ENCODE measurements at places on chromosomes 16 and 17.

DNA sequence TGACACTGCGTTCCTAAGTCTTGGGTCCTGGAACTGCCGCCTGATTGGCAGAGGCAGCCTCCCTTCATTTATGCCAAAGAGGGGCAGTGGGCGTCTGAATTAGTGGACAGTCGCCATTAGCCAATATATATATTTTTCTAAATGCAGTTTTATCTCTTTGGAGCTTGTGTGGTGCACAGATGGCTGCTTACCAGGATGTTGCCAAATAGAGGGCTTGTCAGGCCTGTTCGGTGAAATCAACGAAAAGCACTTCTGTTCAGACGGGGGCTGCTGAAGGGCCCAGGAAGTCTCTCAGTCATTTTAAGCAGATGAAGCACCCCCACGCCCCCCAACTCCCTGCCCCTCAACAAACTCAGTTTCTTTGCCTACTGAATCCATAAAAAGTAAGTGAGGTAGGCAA is 66.0 kb downstream of the RAP1GAP2 start:
- no peak for DNase-seq

DNA sequence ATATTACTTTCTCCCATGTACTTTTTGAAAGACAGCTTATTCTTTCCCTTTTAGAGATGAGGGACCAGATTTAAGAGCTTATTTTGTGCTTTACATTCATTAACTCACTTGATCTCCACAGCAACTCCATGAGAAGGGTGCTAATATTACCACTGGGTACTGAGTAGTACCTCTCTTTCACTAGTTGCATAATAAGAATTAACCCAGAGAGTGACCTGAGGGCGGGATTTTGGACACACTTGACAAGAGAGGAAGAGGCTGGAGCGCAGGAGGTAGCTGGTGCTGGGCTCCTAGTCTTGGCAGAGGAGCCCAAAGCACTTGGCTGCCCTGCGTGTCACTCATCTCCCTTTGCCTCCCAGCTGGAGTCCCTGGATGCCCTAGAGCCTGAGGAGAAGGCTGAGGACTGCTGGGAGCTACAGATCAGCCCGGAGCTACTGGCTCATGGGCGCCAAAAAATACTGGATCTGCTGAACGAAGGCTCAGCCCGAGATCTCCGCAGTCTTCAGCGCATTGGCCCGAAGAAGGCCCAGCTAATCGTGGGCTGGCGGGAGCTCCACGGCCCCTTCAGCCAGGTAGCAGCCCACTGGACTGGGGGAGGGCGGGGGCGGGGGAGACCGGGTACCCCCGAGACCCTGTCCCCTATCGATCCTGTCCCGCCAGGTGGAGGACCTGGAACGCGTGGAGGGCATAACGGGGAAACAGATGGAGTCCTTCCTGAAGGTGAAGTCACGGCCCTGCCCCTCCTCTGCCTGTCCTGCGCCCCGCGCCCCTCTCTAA is 1.7 kb upstream of the MAZ start:
- peak; percentile 43 for DNase-seq

DNA sequence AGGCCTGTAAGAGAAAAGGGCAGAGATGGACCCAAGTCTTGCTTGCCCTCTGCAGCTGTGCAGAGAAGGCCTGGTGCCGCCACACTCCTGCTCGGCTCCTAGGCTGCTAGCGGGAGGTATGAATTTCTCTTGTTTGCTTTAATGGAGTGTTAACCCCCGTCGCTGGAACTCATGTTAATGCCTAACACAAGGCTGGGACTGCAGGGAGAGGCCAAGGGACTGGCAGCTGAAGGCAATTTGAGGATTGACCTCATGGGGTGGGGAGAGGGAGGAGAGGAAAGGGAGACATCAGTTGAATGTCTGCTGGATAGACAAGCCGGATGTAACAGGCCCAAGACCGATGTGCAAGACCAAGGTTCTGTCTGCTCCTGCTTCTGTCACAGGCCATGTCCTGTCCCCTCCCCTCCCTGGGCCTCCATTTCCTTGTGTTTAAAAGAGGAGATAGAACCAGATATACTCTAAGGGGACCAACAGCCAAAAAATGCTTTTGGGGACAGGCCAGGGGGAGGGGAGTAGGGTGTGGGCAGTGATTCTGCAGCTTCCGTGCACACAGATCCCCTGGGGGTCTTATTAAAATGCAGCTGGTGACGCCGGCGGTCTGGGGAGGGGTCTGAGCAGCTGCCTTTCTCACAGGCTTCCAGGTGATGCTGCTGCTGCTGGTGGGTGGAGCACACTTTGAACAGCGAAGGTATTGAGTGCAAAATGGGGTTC is 46.7 kb upstream of the TBX2 start:
- DNase-seq: no peak

GRCh38 chr16:58451945-58452401 is 48.0 kb upstream of the NDRG4 start:
- DNase-seq: no peak

DNA sequence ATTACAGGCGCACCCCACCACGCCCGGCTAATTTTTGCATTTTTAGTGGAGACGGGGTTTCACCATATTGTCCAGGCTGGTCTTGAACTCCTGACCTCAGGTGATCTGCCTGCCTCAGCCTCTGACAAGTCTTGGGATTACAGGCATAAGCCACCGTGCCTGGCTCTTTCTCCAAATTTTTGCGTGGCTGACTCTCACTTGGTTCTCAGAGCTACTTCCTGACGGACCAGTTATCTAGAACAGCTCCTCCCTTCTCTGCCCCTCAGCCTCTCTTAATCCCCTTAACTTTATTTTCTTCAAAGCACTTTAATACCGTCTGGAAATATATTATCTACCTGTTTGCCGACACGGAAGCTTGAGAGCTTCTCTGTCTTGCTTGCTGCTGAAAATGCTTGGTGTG is 4.2 kb downstream of the YPEL2 start:
- no peak for DNase-seq

GRCh38 chr16:6482696-6483468 is 849.8 kb upstream of the RBFOX1 start:
- DNase-seq: no peak

DNA sequence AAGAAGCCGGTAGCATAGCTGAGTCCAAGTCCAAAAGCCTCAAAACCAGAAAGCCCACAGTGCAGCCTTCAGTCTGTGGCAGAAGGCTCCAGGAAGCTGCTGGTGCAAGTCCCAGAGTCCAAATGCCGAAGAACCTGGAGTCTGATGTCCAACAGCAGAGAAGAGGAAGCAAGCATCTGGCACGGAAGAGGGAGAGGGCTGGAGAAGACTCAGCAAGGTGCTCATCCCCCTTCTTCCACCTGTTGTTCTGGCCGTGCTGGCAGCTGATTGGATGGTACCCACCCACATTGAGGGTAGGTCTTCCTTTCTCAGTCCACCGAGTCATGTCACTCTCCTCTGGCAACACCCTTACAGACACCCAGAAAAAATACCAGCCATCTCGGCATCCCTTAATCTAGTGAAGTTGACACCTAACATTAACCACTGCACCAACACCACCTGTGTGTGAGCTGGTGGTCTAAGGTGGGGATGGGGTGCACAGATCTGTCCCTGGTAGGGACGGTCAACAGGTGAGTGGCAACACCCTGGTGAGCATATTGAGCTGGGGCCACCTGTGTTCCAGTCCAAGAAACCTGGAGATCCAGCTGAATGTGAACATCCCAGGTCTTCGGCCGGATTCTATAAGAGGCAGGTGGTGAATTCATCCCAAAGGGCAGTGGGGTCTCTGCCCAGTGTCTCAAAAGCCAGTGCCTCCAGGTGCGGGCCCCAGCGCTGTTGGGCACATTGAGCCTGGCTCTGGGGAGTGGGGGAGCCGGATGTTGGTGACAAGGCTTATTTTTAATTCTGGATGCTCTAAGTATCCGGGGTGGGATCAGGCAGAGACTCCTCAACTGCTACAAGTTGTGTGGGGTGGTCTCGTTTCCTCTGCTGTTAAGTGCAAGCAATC is 9.8 kb downstream of the MIEF2 start:
- DNase-seq: no peak

- no peak for DNase-seq
Measured at GRCh38 chr17:2144701-2145100, 89.8 kb downstream of the HIC1 start.

DNA sequence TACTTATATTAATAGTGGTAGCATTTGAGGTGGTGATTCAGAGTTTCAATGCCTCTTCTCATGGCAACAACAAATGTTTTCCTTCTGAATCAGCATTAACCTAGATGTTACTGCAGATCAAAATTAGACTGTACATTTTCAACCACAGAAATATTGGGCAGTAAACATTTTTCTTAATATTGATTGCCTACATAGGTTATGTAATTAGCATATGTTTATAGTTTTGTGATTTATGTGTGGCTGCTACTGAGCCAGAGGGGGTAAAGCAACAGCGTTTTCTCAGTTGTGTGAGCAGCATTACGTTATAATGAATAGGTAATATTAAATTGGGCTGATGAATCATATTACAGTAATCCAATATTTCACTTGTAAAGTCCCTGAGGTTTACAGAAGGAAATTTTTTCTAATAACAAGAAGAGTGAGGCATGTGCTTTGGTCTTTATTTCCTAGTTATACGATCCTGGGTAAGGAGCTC is 18.8 kb upstream of the BMERB1 start:
- no peak for DNase-seq

DNA sequence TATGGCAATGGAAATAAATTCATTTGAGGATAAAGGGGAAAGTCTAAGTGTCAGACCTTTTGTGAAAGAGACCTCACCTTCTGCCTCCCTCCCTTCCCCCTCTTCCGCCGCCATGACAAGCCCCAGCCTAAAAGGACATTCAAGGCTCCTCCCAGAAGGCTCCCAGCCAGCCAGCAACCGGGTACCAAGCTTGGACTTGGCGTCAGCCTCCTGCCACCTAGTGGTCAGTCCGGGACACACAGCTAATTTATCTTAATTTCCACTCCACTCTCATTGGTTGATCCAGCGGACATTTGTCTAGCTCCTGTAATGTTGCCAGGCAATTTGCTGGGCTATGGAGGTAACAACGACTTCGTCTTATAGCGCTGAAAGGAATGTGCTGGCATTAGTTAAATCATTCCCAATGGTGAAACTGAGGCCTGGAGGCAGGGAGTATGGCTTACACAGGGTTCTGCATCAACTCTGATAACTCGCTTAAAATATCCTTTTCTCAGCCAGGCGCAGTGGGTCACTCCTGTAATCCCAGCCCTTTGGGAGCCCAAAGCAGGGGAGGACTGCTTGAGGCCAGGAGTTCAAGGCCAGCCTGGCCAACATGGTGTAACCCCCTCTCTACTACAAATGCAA is 19.3 kb upstream of the CLEC3A start:
- peak; percentile 85 for DNase-seq

DNA sequence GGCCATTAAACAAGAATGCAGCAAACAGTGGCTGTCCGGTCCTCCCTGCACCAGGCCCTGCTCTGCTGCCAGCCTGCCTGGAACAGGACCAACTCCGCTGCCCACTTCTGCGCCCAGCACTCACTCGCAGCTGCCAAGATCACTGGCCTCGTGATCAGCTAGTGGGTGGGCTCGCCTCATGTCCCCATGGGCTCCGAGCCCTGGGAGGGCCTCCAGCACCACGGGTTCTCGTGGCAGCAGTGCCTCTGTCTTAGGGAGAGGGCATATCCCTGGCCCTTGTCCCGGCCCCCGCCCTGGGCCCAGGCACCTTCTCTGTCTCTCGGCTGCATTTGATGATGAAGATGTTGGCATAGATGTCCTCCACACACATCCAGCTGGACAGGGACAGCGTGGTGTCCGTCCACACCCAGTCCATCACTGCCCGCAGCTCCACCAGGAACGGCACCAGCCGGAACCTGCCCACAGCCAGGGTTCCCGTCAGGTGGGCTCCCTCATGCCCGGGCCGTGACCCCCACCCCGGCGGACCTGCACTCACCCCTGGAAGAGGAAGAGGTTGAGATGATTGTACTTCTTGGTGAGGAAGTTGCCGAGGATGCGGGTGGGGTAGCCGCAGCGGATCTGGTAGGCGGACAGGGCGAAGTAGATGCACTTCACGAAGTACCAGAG is 13.1 kb downstream of the CTU2 start:
- no peak for DNase-seq

DNA sequence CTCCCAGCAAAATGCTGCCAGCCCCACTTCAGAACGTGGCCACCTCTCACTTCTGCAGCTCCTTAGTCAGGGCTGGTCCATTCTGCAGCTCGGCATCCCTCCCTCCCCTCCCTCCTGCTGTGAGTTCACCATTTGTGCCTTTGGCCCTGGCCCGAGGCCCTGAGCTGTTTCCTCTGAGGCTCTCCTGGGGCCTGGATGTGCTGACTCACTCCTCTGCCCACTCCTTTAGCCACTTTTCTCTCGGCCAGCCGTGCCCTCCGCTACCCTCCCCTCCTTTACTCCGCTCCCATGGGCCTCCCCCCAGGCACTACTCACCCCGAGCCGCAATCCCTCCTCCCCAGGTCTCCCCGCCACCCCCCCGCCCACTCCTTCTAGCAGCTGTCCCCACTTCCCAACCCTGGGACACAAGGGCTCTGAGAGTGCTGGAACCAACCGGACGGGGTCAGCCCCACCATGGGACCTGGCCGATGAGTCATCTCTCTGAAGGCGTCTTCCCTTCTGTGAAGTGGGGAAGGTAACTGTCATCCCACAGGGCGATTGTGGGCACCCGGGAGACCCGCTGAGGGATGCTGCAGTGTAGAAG is 11.5 kb downstream of the KCNG4 start:
- peak; percentile 94 for DNase-seq

GRCh38 chr17:8631554-8631877 is 991 bp upstream of the MYH10 start:
- DNase-seq: no peak

DNA sequence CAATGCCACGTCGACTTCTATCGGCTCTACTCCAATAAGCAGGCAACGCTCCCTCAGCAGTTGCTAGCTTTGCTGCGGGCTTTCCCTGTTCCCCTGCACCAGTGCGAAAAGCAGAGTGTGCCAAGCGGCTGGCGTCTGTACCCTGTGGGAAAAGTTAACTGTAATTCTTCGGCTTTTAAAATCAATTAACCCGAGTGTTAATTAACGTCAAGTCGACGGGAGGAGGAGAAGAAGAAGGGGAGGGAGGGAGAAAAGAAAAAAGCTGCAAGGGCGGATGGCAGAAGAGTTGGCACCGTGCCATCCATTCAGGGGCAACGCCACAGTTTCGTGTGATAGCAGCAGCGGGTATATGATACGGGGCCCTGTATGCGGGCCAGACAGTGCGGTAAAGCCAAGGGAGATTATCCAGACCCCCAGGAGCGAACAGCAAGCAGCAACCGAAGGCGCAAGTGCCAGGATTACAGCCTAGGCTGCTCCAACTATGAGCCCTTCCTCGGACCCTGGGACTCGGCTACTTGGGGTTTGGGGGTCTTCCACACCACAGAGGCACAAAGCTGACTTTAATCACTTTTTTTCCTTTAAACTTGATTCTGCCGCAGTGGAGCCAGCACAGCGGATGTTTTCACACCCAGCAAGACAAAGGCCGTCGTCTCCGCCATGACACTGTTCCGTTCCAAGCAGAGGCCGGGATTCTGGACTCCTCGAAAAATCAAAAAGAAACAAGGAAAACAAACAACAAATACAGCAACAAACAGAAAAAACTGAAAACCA is 253.8 kb upstream of the PMFBP1 start:
- DNase-seq: no peak

DNA sequence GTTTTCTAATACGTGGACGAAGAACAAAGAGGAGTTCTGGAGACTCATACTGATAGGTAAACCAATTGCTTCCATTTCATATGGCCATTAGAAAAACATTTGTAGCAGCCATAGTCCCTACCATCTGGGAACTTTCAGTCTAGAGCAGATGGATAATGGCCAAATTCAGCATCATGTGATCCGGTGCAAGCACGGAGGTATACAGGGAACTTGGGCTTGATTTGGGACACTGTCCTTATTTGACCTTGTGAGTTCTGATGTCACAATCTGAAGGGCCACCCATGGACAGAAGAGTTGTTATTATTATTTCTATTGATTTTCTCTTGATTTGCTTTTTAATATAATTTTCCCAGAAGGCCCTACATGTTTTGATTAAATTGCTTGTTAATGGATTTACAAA is 154.6 kb upstream of the ZNF267 start:
- no peak for DNase-seq

GRCh38 chr17:4480929-4481898 is 17.5 kb upstream of the SPNS2 start:
- DNase-seq: no peak
